ENCODE measurements at places on chromosomes 7 and 10.
A peak's percentile ranks its signal among the peaks of the same experiment; 100 is the strongest.

GRCh38 chr7:1053002-1053411 is 8.7 kb downstream of the GPR146 start:
- no peak for DNase-seq

- DNase-seq = peak; percentile 45
These were observed 7.9 kb downstream of the ESYT2 start for GRCh38 chr7:158821171-158822031.

DNA sequence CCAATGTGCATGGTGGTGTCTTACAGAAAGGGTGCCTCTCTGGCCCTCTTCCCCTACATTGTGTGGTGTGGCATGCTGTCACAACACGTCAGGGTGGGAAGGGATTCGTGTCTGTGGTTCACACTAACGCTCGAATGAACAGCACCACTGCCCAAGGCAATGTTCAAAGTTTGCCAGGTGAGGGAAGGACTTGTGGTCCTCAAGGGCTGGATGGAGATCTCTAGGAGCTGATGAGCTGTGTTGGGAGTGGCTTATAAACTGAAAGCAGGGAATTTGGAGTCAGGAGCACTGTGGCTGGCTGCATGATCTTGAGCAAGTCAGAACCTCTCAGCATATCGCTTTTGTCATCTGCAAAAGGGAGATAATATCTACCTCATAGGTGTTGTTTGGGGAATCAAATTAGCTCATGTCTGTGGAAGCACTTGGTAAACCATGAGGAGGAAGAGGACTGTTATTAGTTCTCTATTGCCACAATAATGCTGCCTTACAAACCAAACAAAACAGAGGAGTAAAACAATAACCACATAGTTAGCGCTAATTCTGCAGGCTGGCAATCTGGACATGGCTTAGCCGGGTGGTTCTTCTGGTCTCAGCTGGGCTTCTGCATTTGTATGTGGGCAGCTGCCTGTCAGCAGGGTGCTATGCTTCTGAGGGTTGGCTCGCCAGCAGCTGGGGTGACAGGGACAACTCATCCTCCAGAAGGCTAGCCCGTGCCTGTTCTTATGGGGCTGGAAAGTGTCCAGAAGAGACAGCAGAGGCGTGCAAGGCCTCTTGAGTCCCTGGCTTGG is 22.9 kb upstream of the C10orf105 start:
- DNase-seq = peak; percentile 70

DNA sequence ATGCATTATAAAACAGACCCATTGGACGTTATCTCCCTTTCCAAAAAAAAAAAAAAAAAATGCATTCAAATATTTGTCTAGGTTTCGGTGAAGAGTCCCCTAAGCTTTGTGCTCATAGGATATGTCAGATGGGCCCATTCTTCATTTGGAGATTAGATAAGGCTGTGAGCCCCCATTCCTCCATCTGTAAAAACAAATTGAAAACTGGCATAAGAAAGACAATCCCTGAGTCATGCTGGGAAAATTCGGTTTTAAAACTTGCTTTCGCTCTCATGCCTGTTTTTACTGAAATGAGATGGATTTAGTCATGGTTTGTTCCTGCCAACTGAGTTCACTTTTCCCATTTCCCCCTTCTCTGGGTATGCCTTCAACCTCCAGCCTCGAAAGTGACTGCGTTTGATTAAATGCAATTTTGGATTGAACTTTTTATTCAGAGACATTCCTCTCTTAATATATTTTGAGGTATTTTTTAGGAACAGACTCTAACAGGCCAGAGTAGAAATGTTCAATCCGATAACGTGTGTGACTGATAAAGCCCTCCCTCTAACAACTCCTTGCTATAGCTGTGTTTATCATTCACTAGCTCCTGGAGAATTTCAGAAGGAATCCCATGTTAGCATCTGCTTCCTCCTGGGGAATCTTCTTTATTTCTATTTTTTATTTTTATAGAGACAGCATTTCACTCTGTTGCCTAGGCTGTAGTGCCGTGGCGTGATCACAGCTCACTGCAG is 190.9 kb upstream of the LYZL2 start:
- DNase-seq = no peak

DNA sequence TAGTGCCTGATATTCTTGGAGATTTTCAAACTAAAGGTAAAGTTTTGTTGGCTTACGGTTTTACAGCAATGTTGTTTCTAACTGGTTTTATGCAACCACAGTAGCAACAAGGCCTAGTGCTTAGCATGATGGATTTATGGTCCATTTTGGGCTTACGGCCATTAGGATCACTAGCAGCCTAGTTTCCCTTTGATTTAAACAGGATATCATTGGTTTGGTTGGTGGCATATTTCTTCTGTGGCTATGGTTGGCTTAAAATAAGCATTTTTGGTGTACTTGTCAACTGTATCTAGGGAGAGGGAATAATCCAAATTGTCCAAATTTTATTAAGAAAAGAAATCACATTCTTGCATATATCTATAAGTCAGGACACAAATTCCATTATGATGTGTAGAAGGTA is 194.0 kb downstream of the HDAC9 start:
- no peak for DNase-seq

- peak; percentile 26 for DNase-seq
These were observed 2.9 kb upstream of the GDI2 start for GRCh38 chr10:5816170-5816569.

DNA sequence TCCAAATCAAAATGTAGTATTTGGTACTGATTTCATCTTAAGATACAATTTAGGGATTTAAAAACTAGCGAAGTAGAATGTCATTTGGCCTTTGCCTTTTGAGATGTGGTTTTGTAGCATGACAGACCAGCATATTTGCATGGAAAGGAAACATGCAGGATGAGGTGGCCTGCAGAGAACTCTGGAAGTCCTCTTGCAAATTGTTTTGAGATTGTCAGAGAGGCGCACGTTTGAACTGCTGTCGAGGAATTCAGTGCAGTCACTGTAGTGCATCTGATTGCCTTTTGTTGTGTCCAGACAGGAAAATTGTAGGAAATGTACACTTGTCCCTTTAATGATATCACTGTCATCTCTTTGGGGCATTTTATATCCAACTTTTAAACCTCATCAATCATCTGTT is 136.7 kb downstream of the CELF2 start:
- peak; percentile 39 for DNase-seq

GRCh38 chr10:92690915-92691590 is 1.3 kb downstream of the HHEX start:
- DNase-seq = no peak

DNA sequence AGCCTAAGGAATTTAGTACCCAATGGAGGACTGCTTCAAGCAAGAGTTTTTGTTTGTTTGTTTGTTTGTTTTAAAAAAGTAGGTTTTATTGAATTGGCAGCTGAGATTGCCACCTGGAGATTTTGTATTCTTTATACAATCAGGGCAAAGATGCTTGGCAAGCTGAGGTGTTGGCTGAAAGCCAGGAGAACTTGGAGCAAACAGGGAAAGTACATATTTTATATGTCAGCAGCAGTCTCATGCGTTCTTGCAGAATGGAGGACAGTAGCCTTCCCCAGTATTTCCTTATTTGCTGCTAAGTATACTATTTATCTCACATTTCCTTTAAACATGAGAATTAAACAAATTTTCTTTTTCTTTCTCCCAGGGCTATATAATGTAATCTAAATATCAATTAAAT is 22.6 kb upstream of the ICA1 start:
- no peak for DNase-seq

DNA sequence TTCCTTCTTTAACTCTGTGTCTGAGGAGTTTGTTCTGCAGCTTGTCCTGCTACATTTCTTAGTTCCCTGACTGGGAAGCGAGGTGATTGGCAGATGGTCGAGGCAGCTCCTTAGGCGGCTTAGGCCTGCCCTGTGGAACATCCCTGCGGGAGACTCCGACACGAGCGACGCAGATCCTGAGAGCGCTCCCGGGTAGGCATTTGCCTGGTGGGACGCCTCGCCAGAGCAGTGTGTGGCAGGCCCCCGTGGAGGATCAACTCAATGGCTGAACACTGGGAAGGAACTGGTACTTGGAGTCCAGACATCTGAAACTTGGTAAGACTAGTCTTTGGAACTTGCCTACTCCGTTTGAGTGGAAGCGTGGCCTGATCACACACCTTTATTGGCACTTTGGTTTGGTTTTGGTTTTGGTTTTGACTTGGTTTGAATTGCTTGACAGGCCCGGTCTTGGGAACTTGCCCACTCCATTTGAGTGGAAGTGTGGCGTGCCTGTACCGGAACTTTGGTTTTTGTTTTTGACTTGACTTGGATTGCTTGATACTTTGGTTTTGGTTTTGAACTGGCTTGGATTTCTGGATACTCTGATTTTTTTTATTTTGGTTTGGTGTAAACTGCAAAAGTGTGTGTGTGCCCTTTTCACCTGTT is 42.6 kb downstream of the MAP3K8 start:
- DNase-seq = no peak

DNA sequence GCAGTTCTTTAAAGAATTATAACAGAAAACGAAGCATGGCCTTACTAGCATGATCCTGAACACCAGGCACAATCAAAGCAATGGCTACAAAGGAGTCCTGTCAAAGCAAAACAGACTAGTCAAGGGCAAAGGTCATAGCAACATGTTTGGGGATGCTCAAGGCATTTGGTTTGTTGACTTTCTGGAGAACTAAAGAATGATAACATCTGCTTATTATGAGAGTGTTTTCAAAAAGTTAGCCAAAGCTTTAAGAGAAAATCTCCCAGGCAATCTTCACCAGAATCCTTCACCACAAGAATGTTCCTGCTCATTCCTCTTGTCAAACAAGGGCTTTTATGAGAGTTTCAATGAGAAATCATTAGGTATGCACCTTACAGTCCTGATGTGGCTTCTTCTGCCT is 95.1 kb upstream of the CPXM2 start:
- no peak for DNase-seq

DNA sequence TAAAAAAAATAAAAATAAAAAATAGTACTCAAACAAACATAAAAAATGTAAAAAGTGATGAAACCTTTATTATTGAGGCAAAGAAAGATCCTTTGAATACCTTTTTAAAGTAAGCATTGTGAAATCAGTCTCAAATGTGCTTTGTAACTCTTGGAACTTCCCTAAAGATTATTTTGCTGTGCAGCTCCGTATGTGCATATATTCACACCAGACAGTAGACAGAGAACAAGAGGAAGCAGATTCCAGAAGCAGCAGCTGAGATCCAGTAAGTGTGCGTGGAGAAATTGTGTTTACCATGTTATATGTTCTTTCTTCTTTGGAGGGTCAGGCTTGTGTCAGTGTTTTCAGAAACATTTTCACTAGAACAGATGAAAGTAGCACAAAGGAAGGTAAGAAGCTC is 324.9 kb downstream of the AGMO start:
- DNase-seq = no peak

- DNase-seq = no peak
These were observed 65.4 kb downstream of the MYO3A start for GRCh38 chr10:25999295-25999981.

GRCh38 chr10:88901206-88901983 is 21.4 kb downstream of the STAMBPL1 start:
- DNase-seq = no peak

- no peak for DNase-seq
These were observed 184.0 kb downstream of the GFRA1 start for GRCh38 chr10:116088985-116089384.

- no peak for DNase-seq
These were observed 272.4 kb downstream of the SKAP2 start for GRCh38 chr7:26592011-26592410.

DNA sequence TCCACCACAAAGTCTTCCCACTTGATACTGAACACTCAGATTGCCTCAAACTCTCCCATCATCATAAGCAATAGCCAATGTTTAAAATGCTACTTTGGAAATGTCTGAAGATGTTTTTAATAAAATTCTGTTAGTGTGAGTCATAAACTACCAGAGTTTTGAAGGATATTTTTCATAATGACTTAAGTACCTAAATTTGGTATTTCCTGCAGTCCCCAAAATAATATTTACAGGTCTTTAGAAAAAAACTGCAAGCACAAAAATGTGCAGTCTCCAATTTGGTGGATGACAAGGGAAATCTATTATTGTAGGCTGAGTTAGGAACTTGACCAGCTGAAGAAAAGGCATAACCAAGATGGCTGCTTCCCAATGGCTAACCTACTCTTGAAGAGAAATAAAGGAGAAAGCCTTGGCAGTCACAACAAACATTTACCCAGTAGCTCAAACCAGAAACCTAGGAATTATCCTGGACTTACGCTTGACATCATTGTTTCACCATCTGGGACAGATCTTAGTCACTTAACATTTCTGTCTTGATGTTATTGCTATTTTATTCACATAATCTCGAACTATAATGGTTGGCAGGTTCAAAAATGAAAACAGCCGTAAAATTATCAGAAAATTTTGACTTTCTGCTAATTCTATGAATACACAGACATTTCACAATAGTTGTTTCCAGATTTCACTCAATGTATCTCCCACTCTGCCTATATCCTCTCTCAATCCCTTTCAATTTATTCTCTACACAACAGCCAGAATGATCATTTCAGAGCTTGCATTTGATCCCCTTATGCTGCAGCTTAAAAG is 111.2 kb upstream of the STEAP1B start:
- no peak for DNase-seq

- no peak for DNase-seq
These were observed 6.6 kb downstream of the TTYH3 start for GRCh38 chr7:2638224-2638991.

DNA sequence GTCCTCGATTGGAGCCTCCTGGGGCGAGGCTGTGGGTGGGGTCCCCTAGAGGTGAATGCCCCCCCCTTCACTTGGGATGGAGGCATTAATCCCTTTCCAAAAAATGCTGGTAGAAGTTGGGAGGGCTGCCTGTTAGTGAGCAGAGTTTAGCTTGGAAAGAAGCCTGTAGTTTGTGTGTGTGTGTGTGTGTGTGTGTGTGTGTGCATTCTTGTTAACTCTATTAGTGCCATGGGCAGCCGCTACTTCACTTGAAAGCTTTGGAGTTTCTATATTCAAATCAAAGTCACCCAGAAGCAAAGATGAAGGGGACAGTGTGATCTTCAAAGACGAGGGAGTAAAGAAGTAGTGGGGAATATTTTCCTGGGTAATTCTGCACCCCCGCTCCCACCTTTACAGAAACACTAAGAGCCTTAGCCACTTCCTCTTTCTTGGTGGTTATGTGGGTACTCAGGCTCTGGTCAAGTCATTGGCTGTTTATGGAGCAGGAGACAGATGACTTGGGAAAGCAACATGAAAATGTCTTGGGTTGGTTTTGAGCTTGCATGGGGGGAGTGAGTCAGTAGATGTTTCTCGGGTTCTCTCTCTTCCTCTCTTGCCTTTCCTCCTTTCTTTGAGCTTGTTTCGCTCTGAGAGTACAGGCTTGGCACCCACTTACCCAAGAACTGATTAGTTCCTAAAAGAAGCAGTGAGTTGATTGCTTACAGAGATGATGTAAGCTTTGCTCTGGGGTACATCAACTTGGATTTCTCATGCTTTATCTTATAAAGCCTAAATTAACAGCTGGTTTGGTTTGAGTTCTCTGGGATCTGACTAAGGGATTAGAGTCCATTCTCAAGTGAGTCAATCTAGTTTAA is 35.9 kb downstream of the TCF7L2 start:
- DNase-seq = no peak

- DNase-seq = no peak
These were observed 154.9 kb upstream of the TNRC18 start for GRCh38 chr7:5578495-5578894.

- no peak for DNase-seq
These were observed 29.7 kb downstream of the GBX1 start for GRCh38 chr7:151137791-151138152.

- DNase-seq = no peak
These were observed 34.6 kb upstream of the HECW1 start for GRCh38 chr7:43077732-43078391.

- DNase-seq = no peak
These were observed 515.7 kb upstream of the GALNT17 start for GRCh38 chr7:70616211-70616610.

GRCh38 chr10:65017523-65017922 is 1496.3 kb downstream of the REEP3 start:
- no peak for DNase-seq

Measured in activated CD8-positive, alpha-beta memory T cell treated with anti-CD3 and anti-CD28 coated beads, Interleukin-2, amount 10 ng/mL, durations not matched to agents 7 days and 5 days (primary cell).